Bone marrow (tissue), 2 donors: ENCODE measurements at places on chromosomes 4 and X.

DNA sequence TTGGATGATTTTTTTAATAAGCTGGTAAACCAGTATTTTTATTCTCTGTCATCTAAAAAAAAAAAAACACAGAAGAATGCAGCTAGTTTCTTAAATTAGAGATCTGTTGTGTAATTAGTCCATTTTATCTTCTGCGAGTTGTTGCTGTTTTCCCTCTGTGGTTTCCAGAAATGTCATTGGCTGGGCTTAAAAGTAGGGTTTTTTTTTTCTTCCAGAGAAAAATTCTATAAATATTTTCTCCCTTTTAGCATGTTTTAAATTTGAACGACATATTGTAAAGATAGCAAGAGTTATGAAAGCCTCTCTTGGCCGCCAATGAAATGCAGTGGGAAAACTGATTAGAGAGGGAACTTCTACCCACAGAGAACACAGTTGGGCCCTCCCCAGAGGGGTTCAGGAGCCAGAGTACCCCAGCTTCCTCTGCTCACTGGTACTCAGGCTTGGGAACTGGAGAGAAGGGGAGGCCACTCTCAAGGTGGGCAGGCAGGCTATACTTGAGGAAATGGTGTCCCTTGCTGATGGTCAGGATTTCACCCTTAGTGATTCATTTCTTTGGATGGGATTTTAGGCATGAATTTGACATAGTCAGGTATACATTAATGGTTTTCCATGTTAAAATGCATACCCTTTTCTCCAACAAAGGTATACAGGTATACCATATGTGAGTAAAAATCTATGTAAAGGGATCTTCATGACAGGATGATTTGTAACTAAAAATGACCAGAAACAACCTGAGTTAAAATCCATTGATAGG, 166.1 kb downstream of the BCOR start:
- no peak for DNase-seq

- no peak for DNase-seq
These were observed 20.6 kb downstream of the GAB1 start for GRCh38 chr4:143357161-143357845.

DNA sequence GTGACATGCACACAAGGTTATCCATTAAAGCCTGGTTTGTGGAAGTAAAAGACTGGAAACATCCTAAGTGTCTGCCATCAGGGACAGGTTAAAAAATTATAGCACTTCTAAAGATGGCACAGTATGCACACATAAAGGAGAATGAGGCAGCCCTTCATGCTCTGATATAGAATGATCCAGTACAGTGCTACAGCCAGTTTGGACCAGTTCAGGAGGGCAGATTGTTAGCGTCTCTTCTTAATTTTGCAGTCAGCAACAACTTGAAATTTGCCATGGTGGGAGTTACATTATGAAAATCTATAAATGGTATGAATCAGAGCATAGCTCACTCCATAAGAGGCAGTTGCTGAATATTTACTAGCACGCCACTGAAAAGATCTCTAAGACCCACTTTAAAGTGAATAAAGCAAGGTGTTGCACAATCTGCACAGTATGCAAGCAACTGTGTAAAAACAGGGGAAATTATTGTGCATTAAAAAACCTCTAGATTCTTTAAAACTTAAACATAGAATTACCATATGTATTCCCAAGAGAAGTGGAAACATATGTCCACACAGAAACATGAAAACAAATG, 20.3 kb upstream of the SOD3 start:
- no peak for DNase-seq

GRCh38 chrX:68646421-68646820, 1.0 kb upstream of the STARD8 start:
- no peak for DNase-seq
